CD8-positive, alpha-beta memory T cell (primary cell): ENCODE measurements at places on chromosomes 1 and 21. TPM values are rescaled to one million over a fixed set of nuclear protein-coding genes. Genes with fewer than 3 reads are reported as not detected.

DNA sequence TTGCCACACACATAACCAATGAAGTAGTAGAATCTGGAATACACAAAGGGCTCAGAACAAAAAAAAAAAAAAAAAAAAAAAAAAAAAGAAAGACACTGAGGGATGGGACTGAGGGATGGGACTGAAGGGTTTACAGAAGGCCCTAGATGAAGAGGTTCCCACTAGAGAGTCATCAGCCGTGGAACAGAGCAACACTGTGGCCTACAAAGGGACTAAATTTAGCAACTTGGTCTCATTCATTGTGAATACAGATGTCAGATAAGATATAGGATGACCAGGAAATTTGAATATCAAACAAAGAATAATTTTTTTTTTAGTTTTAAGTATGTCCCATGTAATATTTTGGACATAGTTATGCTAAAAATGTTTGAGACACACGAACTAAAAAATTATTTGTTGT lies 62.1 kb downstream of the GLUL start:
- DNase-seq, result no peak

The NBL1 gene
- 35.6 TPM for total RNA-seq

- DNase-seq, result no peak
Observed at GRCh38 chr1:181010789-181011188, 11.9 kb downstream of the STX6 start.

The GPR3 gene
- total RNA-seq, result 3.3 TPM

The PPM1J gene
- 0.33 TPM for total RNA-seq

DNA sequence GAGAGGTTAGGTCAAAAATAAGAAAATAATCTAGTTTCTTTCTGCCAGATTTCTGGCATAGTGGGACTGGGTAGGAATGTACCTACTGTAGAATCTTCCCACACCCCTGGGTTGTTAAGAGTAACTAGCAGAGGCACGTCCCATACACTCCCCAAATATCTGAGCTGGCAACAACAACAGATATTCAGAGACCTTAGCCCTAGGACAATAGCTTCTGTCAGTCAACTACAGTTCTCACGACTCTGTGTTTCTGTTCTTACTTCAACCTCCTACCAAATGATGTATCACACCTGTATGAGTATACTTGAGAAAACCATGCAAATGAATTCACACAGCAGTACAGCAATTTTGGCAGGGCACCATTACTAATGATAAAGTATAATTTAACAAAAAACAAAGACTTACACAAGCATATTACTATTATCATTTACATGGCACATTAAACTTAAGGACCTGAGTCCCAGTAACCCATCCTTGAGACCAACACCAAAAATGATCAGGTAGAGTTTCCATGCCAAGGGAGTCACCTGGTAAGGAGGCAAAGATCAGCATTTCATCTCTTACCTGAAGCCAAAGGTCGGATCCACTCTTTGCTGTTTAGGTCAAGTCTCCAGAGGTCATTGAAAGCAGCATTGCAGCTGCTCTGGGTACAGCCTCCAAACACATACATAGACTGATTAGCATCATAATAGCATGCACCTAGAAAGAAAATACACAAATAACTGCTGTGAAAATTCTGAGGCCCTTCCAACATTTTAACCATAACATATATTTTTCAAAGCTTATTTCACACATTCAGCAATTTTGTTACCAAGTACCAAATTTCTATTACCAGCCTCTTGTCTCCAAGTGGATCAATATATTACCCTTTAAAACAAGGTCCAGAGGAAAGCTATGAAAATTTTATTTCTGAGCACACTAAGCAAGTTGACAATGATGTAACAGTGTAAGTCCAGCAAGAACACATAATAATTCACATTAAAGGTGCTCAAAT lies 57.5 kb upstream of the CPLANE2 start:
- no peak for DNase-seq
